Fibroblast of mammary gland (primary cell): ENCODE measurements at places on chromosomes 7 and 10.

DNA sequence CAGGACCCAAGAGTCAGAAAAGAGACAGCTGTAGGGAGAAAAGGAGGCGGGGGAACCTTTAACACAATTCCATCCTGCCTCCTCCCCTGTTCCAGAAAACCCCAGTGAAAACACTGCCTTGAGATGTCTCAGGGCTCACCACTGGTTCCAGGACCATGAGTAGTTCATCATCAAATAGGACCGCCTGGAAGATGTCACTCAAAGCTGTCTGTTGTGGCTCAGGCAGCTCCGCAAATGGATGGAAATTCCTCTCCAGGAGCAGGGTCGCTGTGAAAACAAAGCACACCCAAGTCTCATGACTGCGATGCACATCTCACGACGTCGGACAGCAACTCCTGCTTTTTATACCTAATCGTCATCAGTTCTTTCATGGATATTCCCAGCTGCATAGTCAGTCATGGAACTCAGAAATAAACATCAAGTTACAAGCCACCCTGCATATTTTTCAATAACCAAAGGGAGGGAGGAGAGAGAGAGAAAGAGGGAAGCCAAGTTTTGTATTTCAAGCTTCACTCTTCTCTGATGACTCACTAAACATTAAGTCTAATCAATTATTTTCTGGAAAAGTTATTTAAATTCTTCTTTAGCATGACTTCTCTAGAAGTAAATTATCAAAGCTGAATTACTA lies 49.2 kb downstream of the GSDME start:
- DNase-seq: peak; percentile 56

- peak; percentile 95 for DNase-seq
Observed at GRCh38 chr10:89355394-89355931, 22.4 kb upstream of the IFIT1B start.

DNA sequence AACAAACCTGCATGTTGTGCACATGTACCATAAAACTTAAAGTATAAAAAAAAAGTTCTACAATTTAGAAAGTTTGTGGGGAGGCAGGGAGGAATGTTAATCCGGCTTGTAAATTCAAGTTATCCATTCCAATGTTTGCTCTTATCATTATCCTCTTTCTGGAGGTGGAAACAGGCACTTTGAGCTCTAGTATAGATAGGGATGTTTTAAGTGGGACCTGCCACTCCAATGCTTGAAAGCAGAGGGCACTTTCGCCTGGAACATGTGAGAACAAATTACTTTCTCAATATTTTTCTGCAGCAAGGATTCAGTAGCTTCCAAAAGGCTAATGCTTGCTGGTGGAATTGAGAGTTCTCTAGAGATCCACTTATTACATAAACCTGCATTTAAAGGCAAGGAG lies 45.6 kb downstream of the FEZF1 start:
- DNase-seq: no peak

GRCh38 chr7:29884399-29885272 lies 78.3 kb downstream of the WIPF3 start:
- no peak for DNase-seq

DNA sequence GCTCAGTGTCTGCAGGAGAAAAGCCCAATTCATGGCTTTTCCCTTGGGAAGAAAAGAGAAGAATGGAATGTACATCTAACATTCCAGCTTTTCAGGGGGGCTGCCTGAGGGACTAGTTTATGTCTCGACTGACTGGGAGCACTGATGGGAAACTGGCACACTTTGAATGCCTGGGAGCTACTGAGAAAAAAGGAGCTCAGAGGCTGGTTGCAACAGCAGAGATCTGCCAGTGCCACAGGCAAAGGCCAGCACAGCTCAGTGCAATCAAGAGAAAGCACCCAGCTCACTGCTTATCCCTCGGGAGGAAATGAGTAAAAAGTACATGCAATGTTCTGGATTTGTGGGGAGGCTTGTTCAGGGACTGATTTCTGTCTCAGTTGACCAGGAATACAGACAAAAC lies 226.2 kb downstream of the COBL start:
- DNase-seq: peak; percentile 29

- no peak for DNase-seq
Observed at GRCh38 chr10:4801405-4801804, 24.6 kb upstream of the AKR1E2 start.

- DNase-seq: no peak
Observed at GRCh38 chr7:16509829-16510228, 16.8 kb upstream of the LRRC72 start.

- DNase-seq: no peak
Observed at GRCh38 chr10:81759111-81759510, 115.9 kb upstream of the NRG3 start.

GRCh38 chr10:47357911-47358310 lies 9.7 kb downstream of the RBP3 start:
- DNase-seq: no peak

DNA sequence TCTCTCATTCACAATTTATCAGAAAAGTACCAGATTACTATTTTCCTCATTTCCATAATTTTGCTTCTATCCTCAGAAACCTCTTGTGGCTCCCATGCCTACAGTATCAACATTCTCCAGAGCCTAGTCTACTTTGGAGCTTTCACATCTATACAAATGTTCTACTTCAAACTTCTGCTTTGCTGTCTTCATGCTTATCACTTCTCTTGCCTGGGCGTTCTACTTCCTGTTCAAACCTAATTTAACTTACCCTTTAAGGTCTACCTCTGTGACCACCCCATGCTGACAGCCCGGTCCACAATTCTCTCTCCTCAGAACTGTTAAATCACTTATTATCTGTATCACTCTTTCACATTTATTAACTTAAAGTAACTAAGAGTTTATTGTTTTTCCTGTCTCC lies 6.1 kb upstream of the PTPN12 start:
- no peak for DNase-seq

DNA sequence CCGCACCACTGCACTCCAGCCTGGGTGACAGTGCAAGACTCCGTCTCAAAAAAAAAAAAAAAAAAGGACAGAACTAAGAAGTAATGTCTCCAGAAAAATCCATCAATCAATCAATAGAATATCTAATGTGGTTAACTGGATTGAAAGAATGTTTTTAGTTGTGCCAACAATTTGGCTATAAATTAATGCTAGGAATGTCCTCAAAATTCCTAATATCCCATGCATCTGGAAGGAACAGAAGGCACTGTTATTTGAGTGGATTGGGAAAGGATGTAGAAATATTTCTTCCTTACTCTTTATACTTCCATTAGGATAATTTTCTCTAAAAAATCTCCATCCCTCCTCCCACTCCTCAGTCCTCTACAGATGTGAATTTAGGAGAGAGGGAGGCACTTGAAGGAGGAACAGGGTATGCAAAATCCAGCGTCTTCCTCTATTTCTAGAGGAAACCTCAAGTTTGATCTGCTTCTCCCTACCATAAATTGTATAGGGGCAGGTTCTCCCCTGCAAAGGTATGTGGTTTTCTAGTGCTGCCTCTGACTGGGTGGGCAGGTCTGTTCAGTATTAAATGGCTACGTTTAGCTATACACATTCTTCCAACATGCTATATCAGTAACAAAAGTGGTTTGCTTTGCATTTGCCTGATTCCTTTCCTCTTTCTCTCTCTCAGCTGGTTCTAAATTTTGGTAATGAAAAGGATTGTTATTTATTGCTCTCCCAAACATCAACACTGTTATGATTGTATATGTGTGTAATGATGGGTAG lies 54.1 kb downstream of the RNLS start:
- no peak for DNase-seq

DNA sequence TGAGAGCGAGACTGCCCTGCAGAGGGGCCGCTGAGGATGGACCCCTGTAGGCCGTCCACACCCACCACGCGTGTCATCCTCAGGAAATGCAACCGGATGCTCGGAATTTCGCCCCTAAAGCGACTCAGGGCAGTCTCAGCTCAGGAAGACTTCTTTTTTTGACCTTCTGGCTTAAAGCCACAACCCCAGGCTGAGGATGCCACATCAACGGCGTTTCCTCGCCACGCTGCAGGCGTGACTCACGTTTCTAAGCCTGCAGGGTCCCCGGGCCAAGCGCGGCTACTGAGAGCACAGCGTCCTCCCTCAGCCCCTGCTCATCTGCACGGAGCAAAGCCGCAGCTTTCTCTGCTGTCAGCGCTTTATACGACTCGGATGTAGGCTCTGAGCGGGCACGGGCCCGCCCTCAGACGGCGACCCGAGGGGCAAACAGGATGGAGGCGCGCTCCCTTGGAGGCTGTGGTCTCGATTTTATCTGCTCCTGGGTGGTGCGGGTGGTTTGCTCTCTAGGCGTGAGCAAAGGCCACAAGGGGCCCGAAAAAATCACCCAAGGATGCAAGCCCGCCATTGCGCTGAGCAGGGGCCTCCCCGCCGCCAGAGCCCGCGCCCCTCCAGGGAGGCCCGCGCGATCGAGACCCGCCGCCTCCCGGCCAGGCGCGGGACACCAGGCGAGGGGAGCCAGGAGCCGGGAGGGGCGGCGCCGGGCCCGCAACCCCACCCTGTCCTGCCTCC lies 726 bp upstream of the INSIG1 start:
- DNase-seq: peak; percentile 90

GRCh38 chr7:37920305-37920848 lies at the start of gene EPDR1:
Gene EPDR1, plus strand, starts transcription at chr7:37920640. Its CDS starts 300 bp downstream, at chr7:37920940.
- DNase-seq: no peak

DNA sequence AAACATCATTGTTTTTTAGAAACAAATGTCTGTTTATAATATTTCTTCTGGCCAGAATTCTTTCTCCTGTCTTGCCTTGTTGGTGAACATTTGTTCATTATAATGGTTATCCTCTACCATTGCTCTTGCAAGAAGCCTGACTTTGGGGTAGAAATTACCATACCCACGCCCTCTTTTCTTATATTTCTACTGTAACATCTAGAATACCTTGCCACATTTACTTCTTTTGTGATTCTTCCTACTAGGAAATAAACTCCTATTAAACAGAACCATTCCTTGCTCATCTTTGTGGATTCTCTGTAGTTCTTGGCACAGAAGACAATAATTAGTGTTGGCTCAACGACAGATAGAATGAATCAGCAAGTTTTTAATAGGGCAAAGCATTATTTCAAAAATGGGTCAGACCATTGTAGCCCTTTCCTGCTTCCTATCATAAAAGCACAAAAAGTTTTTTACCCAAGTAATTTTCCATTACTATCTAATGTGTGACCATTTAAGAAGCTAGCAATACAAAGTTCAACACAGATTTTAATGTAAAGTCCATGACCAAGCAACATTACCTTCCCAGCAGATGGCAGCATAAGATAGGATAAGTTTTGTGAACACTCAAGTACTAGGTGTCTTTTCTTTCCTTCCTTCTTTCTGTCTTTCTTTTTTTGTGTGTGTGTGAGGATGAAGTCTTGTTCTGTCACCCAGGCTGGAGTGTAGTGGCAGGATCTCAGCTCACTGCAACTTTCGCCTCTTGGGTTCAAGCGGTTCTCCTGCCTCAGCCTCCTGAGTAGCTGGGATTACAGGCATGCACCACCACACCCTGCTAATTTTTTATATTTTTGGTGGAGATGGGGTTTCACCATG lies 270.4 kb downstream of the HGF start:
- DNase-seq: peak; percentile 93

DNA sequence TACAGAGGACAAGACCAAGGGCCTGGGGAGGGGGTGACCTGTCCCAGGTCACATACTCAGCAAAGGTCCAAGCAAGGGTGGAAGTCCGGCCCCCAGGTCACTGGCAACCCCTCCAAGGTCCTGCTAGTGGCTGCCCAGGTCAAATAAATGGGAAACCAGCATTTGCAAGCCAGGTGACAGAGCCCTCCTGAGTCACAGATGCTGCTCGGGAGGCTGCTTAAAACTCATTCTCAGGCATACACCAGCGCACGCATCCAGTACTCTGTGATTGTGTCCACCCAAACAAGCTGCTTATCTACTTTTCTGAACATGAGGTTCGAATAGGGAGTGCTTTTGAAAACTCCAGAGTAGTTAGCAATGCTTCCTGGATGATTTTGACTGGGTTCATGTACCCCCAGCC lies 130.6 kb downstream of the TAX1BP1 start:
- no peak for DNase-seq

GRCh38 chr10:102113956-102114857 lies 6.0 kb downstream of the LDB1 start:
- no peak for DNase-seq

DNA sequence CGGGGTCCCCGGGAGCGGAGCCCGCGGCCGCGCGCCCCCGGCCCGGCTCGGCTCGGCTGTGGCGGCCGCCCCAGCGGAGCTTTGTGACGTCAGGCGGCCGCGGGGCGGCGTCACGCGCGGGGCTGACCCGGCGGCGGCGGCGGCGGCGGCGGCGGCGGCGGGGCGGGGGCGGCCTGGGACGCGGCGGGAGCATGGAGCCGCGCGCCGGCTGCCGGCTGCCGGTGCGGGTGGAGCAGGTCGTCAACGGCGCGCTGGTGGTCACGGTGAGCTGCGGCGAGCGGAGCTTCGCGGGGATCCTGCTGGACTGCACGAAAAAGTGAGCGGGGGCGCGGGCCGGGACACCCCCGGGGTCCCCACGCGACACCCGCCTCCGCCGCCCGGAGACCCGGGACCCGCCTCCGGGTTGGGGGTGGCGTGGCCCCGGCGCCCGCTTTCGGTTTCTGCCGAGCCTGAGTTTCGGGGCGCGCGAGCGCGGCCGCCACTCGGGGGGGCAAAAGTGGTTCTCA lies at the start of gene PWWP2B:
Gene PWWP2B (plus strand): TSS at position 165 of the 506 bp plus-strand sequence. CDS start 27 bp downstream, at position 192.
- DNase-seq: no peak

DNA sequence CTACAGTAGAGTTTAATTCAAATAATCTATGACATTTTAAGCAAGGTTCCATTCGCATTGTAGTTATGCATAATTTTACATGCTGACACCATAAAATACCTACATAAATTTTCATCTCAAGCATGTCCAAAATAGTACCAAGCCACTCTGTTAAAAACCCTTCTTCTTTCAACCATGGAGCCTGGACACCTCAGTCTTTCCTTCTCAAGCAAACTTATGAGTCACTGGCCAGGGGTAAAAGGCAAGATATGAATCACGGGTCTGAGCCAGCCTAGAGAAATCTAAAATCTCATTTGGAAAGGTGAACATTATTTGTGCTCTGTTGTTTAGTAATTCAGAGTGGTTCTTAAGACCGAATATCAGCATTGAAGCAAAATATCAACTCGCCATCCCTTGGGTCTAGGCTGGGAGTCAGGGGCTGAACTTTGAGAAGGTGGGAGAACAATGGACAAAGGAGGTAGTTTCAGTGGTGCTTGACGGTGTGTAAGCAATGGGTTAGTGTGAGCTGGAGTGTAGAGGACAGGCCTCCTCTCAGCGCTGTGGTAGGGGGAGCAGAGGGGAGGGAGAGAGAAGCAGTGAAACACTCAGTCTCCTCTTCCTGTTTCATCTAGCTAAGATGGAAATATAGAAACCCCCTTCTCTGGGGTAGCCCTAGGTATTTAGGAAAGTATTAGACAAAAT lies 19.1 kb upstream of the GPAM start:
- DNase-seq: peak; percentile 75
